ENCODE measurements at places on chromosomes 16 and 17. TPM values are rescaled to one million over a fixed set of nuclear protein-coding genes. Genes with fewer than 3 reads are reported as not detected.

The CCDC200 gene
- not detected for total RNA-seq

DNA sequence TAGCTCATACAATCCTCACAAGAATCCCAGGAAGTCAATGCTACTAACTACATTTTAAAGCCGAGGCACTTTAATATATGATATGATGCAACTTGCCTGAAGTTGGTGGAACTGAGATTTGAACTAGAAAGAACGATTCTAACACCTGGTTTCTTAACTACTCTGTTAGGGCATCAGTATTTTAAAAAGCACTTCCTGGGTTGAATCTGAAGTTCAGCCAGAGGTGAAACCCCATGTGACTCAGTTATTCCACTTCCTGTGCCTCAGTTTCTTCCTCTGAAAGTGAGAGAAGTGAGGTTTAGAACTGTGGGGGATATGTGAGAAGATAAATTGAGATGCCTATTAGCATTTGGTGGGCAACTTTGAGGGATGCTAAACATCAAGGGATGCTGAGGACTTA, 129.4 kb upstream of the ANKFN1 start:
- DNase-seq, result no peak

- no peak for DNase-seq
These were observed 41.4 kb upstream of the PIRT start for GRCh38 chr17:10879190-10879836.

- DNase-seq, result no peak
These were observed 342.3 kb downstream of the SNX29 start for GRCh38 chr16:12318661-12319427.

- no peak for DNase-seq
These were observed 1.3 kb upstream of the SLC6A4 start for GRCh38 chr17:30236766-30237165.

DNA sequence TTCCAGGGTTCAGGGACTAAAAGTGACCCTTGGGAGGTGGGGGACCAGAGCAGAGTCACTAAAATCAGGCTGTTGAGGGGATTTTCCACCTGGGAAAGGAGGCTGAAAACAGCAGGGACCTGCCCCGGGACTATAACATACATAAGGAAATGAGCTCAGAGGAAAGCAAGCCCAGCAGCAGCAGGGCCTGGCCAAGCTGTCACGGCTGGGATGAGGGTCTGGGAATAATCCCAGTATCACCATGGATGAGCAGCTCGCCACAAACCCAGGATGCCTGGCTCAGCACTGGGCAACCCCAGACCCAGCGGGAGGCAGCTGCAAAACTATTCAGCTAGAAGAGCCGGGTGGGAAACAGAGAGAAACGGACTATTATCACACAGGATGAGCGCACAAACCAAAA, 72.4 kb downstream of the RPH3AL start:
- DNase-seq, result no peak

- DNase-seq, result no peak
These were observed 56.5 kb upstream of the CIBAR2 start for GRCh38 chr16:85168732-85169256.

The PITPNM3 gene
- 51.3 TPM for total RNA-seq

The GLTPD2 gene
- 0.64 TPM for total RNA-seq

The SLC6A2 gene
- not detected for total RNA-seq

The NPIPA2 gene
- 23.3 TPM for total RNA-seq

- DNase-seq, result no peak
These were observed 190.7 kb downstream of the AXIN2 start for GRCh38 chr17:65370669-65371131.

The ABCA8 gene
- 71.7 TPM for total RNA-seq
